Stimulated activated CD8-positive, alpha-beta memory T cell treated with anti-CD3 and anti-CD28 coated beads, Interleukin-15, amount 100 ng/mL, for 48 hours (primary cell): ENCODE measurements at places on chromosomes 5 and 9.

DNA sequence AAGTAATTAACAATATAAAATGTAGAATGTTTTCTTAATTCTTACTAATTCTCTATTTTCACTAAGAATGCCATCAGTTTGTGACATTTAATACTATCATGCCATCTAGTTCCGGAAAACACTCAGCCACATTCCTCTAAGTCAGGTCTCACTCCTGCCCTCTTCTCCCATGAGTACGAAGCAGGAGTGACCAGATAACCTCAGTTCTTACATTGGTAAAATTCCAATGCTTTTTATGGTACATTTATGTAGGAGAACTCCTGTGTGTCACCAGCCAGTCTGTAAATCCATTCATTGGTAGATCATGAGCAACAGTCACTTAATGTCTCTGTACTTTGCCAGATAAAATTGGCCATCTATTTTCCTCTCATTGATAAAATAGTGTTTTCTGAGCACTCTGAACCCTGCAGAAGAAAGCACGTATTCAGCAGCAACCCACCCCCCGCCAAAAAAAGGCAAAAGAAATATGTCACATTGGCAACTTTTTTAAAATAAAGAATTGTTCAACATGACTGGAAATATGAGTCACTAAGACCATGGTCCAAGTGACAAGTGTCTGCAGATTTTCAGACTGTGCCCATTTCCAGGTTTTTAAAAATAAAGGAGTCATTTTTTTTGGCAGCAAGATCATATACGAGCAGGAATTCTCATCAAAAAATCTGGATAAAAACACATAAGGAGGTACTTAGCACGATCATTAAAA, 11.8 kb downstream of the GLIS3 start:
- no peak for DNase-seq

DNA sequence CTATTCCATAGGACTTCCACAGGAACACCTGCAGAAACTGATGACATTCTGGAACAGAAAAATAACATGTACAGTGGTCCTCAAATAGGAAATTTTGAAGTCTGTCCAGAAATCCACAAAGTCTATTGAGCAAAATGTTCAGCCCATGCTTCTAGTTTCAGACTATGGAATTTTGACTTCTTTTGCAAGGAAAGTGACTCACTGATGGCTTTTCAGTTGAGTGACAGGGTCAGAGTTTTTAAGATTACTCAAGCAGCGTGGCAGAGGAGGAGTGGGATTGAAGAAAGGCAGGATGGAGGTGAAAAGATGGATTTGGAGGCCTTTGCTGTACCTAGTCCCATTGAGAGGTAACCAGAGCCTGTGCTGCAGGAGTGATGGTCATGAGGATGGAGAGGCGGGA, 151.5 kb downstream of the GOLPH3 start:
- DNase-seq = no peak

DNA sequence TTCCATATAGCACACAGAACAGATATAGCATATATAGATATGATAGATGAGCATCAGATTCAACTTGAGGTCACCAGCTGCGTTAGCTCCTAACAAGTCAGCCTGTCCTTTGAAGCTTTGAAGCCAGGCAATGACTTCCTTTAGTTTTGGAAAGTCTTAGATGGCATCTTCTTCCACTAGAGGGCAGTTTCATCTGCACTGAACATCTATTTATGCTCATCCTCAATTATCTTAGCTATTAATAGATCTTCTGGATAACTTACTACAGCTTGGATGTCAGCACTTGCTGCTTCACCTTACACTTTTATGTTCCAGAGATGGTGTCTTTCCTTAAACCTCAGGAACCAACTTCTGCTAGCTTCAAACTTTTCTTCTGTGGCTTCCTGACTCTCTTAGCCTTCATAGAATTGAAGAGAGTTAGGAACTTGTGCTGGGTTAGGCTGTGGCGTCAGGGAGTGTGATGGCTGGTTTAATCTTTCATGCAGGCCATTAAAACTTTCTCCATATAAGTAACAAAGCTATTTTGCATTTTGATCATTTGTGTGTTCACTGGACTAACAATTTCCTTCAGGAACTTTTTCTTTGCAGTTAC, 1401.4 kb downstream of the EFNA5 start:
- no peak for DNase-seq

- no peak for DNase-seq
These were observed 68.8 kb downstream of the HACD4 start for GRCh38 chr9:20962536-20963225.

DNA sequence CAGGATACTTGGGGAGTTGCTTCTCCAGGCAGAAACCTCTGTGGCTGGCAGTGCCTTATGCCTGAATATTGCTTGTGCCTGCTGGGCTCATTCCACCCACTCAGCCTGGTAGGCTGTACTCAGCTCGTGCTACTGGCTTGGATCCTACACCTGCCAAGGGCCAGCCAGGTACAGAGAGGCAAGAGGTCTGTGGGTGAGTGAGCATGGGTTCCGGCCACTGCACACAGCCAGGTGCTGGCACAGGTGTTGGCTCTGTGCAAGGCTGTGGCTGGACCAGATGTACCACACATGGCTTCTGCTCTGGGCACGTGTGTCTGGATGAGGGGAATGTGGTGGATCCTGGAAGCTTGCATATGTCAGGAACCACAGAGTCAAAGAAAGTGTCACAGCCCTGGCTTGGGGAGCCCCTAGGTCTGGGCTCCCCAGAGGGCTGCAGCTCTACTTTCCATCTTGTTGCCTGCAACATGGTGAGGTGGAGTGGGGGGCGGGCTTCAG, 76.7 kb upstream of the C6 start:
- DNase-seq = no peak

DNA sequence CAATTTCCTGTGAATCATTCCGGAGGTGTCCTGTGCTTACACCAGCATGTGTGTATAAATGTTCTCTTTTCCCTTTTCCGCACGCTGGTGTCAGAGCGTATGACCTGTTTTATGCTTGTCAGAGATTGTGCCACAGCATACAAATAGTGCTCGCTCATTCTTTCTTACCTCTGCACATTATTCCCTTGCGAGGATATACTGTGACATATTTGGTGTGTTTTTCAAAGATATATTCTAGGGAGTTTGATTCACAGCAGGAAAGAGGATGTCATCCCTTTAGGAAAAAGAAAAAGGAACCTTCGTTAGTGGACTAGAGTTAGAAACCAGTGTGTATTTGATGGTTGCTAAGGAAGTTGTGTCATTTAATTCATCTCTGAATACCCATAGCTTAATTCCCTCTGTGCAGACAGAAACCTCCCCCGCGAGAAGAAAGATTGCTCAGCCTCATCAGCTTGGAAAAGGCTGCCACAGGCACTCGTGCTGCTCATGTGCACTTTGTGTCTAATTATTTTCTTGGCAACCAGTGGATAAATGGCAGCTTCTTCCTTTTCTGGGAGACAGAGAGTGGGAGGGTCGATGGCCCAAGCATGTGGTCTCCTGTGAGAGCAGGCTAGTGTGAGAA, 14.7 kb upstream of the CCIN start:
- no peak for DNase-seq
